ENCODE measurements at places on chromosomes 12 and 14.

DNA sequence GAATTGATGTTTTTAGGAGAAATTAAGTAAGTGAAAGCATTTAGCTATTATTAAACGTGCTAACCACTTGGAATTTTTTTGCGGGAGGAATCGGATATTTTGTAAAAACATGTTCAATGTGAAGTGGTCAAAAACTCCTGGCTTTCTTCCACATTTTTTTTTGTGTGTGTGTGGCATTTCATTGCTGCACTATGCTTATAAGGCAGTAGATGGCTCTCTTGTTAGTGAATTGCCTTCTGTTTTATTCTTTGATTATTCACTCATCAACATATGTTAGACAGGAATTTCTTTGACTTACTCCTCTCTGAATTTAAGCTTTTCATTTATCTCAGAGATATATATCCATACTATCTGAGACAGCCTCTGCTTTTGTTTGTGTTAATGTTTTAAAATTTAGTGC, 71.3 kb downstream of the DERA start:
- no peak for DNase-seq

- DNase-seq = no peak
These were observed 134.2 kb downstream of the TGFB3 start for GRCh38 chr14:75847584-75847983.

- DNase-seq = no peak
These were observed 11.1 kb downstream of the OLR1 start for GRCh38 chr12:10160617-10161385.

DNA sequence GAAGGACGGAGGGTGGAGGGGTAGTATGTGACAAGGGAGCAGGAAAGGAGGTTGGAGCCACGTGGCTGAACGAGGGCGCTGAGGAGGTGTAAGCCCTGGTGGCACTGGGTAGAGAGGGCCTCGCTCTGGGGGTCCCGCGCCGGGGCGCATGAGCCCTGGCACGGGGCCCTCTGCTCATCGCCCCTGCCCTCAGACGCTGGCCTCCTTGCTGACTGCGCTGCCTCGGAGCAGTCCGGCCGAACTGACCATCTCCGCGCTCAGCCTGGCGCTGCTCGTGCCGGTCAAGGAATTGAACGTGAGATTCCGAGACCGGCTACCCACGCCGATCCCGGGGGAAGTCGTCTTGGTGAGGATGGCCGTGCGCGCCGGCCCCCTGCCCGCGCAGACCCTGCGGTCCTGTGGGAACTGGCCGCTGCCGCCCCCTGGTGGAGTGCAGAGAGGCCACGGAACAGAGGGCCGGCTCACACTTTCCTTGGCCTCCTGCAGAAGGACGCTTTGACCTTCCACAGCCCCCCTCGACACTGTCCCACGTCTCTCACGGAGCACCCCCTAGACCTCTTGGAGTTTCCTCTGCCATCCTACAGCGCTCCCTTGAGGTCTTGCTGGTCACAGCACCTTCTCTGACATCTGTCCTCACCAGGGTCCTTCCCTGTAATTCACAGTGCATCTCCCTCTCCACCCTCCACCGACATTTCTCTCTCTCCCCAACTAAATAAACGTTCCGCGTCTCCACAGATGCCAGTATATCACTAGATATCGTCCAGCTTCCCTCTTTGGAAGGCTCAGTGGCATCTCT, 10.5 kb downstream of the ARHGEF25 start:
- DNase-seq = peak; percentile 39

GRCh38 chr14:28570391-28570790, 196.2 kb upstream of the FOXG1 start:
- DNase-seq = no peak
